ENCODE measurements at places on chromosomes 4 and X.

- no peak for DNase-seq
Measured at GRCh38 chrX:53291596-53291995, 10.2 kb upstream of the IQSEC2 start.

DNA sequence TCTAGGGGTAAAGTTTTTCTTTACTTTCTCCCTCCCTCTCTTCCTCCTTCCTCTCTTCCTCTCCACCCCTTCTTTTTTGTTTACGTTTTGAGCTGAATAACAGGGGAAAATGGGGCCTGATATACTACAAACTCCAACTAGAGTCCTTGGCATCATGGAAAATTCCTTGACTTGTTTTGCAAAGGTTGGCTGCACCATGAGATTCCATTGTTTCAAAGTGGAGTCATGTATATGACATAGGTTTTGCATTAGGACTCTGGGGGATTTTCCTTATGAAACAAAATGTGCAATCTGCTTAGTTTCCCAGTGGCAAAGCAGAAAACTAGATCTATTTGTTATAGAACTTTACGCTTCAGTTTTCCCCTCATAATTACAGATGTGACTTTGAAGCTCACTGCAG is 233.5 kb upstream of the PGRMC2 start:
- no peak for DNase-seq

- no peak for DNase-seq
Measured at GRCh38 chrX:13195340-13195739, 124.5 kb downstream of the ATXN3L start.

DNA sequence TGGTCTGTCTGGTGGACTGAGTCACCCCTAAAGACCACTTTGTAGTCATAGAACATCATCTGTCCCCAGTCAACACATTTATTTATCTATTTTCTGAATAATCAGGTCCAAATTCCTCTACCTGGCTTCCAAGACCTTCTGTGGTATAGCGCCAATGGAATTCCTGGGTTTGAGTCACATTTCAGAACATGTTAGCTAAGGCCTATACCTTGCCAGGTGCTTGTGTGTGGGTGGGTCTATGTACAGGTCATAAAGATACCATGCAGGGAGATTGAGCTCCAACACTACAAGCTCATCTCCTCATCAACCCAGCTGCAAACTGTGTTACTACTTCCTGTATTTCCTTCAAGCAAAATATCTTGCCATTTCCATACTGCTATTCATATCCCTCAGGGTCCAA is 113.3 kb downstream of the TRAPPC11 start:
- no peak for DNase-seq

DNA sequence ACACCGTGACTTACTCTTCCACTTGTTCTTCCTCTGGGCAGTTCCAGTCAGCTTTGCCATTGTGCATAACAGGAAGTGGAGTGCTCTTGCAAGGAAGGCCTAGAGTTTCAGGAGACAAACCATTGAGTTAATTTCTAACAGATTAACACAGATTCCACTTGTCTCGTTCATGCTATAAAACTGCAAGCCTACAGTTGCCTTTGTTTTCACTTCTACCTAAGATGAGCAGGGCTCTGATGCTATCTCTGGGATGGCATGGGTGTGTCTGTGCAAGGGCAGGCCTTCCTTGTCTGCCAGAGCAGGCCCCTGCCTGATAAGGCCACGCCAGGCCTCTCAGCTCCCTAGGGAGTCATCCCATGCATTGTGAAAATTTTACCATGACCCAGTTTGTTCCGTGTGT is 67.7 kb upstream of the PGRMC2 start:
- peak; percentile 26 for DNase-seq

DNA sequence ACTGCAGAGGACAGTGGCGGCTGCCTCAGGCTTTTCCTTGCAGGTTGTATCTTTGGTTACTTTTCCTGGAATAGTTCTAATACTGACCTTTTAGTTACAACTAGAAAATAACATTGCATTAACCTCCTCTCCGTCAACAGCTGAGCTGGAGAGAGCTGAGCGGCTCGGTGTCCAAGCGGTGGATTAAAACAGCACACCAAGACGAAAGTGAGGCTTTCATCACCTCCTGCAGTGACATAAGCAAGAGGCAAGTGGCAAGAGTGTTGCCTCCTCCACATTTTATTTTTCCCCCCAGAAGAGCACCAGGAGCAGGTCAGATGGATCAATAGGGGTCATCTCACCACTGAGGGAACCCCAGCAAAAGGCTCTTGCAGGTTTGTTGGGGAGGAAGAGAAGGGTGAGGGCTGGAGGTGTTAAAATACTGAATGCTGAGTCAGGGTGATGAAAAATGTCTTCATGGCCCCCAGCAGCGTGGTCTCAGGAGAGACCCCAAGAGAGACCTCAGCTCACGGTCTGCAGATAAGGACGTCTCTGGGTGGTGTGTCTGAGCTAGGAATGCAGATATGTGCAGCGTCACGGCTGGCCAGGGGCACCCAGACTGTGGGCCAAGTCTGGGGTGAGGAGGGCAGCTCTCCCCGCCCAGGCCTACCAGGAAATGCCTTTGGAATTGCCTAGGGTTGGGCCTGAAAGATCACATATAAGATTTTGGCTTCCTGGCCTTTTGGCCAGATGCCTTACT is 50.3 kb downstream of the CASP3 start:
- DNase-seq: no peak

DNA sequence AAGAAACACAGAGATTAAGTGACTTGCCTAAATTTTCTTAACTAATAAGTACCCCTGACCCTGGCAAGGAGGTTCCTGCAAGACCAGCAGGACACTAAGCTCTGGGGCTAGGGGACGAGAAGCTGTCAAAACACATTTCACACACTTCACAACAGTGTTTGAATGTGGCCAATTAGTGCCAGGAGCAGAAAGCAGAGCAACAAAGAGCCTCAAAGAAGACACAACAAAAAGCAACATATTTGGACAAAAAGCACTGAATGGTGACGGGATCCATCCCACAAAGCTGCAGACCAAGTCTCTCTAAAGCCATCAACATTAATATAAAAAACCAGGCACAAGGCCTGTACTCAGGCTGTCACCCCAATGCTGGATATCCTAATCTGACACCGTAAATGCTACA is 361.9 kb upstream of the RASGEF1B start:
- no peak for DNase-seq

DNA sequence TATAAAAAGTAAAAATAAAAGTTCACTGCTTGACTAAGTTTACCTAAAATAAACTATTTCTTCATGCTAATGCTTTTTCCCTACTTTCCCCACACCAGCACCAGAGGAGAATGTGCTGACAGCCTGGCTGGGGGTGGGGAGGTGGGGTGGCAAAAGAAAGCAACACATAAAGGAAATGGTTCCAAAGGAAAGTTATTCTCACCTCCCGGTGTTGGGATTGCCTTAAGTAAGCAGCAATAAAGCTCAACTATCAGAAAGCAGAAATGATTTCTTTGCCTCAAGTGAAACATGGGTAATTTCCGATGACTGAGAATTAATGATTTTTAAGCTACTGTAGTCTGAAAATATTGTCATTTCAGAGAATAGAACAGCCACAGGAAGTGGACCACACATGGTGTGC is 84.5 kb upstream of the DKK2 start:
- DNase-seq: no peak

- DNase-seq: no peak
Measured at GRCh38 chr4:5019274-5019673, at the start of gene CYTL1. Gene CYTL1 (minus strand): TSS chr4:5019458. CDS start chr4:5019445, 13 bp downstream.

DNA sequence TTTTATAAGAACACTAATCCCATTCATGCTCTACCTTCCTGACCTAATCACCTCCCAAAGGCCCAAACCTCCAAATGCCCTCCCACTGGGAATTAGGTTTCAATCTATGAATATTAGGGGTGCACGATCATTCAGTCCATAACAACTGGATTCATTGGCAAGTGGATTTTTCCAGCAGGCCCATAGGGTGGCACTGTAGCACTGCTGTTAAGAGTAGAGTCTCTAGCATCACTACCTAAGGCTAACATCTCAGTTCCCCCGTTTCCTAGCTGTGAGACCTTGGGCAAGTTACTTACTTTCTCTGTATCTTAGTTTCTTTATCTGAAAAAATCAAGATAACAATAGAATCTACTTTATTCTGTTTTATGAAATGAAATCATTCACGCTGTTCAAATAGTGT is 315.8 kb downstream of the STIM2 start:
- DNase-seq: peak; percentile 13

GRCh38 chr4:41933997-41934503 is 1.2 kb upstream of the TMEM33 start:
- DNase-seq: peak; percentile 86

DNA sequence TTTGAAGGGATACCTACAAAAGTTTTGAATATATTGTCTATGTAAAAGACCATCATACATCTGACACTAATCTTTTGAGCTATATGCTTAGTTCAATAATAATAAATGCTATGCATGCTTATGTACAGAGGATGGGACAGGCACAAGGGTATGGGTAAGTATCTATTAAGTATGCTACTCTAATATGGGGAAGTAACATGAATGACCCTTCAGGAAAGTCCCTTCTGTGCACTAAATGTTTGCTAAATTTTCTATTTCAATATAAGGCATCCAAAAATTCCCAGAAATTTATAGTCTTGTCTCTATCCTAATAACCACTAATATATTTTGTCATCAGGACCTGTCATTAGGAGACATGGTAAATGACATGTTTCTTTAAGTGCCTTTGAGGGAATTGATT is 19.0 kb downstream of the ATP8A1 start:
- no peak for DNase-seq

GRCh38 chr4:41375561-41375960 is 118.8 kb downstream of the UCHL1 start:
- no peak for DNase-seq

DNA sequence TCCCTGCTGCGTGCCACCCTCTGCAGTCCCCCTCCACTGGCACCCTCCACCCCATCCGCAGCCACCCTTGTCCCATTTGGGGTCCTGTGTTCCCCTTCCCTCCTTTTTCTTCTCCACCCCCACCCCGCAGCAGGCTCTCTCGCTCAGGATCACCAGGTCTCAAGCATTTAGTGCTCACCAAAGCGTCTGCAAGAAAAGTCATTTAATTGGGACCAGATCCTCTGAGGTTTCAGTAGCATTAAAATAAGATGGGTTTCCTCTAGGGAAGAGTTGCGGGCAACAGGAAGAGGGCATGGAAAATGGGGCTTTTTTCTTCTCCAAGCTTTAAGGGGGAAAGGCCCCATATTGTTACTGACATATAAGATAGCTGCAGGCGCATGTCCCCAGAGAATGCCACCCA is 4.9 kb upstream of the HAUS7 start:
- DNase-seq: no peak

- no peak for DNase-seq
Measured at GRCh38 chr4:105329081-105329480, 144.8 kb downstream of the PPA2 start.

DNA sequence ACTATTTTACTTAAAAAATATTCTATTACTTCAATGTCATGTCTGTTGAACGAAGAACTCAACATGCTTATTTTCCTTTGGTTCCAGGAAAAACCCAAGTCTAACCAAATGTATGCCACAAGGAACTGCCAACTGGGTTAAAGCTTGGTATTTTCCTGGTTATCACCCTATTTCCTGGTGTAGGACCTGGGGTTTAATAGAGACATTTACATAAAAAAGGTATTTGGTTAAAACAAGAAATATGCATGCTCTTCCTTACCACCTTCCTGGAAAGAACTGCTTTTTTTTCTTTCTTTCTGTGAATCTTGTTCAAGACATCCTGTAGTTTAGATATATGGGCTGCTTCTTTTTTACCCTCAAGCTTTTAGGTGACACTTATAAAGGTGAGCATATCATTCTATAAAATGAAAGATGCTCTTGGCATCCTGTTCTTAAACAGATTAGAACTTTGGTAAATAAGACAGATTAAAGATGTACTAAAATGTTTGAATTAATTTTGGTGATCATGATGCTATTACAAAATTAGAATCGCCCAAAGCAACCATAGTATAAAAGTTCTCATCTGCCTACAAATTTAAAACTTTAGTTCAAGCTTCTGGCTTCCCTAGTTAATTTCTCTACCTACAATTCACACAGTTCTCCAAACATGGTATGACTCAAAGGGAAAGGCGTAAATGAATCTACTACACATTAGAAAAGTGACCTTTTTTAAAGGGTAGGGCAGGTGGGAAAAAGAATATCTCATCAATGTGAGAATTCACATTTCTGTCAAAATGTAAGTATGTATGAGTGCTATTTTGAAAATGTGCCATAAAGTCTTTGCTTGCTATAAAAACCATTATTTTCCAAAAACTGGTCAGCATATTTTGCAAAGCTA is 103.5 kb downstream of the CNOT6L start:
- no peak for DNase-seq

GRCh38 chr4:22803512-22803911 is 110.8 kb downstream of the GBA3 start:
- DNase-seq: no peak

- DNase-seq: no peak
Measured at GRCh38 chrX:96763608-96764007, 79.0 kb downstream of the DIAPH2 start.

- DNase-seq: peak; percentile 92
Measured at GRCh38 chr4:26787461-26788340, 72.9 kb upstream of the STIM2 start.

DNA sequence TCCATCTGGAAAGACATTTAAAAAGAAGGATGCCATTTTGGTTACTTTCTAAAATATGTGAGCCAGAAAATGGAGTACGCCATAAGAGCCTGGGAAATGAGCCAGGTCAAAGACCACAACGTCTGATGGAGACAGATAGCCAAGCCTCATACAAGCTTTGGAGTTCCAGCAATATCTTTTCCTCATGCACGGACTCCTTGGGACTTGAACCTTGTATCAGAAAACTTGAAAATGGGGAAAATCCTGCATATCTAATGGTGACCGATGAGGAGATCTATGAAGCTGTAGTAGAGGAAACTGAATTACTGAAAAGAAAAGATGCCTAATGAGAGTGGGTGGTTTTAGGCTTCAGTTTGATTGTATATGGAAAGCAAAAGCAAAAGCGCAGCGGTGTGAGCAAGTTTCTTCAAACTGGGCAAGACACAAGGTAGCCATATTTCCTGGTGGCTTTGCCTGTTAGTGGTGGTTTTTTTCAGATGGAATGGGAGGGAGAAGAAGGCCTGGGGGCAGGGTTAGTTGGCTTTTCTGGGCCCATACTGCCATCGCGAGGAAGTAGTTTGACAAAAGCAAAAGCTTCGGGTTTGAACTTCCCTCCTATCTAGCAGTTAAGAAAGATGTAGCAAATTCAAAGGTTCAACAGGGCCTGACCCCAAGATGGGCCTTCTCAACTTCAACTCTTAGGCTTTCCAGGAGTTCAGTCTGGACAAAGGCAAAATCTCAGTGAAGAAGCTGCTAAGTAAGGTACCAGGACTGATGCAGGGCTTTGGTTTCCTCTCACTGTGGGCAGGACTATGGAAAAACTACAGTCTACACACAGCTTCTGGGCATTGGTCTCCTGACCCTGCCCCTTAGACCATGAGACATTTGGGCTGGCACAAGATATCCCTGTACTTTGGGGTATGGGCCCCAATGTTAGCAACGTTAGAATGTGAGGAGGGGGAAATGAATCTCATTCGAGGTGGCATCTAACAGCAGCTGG is 210.0 kb upstream of the STK26 start:
- no peak for DNase-seq

- no peak for DNase-seq
Measured at GRCh38 chr4:19945501-19945900, 306.2 kb upstream of the SLIT2 start.

DNA sequence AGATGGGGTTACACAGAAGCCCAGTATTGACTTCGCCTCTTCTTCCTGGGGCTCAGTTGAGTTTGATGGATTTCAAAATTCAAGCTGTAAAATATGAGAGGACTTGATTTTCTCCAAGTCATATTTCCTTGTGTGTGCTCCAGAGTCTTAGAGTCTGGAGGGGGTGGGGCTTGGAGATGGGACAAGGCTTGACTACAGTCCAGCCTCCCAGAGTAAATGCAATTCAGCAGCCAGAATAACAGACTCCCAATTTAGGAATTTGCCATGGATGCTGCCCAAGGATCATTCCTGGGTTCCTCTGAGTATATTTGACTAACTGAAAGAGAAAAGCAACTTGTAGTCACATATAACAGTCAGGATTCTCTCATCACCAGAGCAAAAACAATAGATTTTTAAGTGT is 53.7 kb upstream of the RBPJ start:
- no peak for DNase-seq
